ENCODE measurements at places on chromosomes 2 and 18.
A peak's percentile ranks its signal among the peaks of the same experiment; 100 is the strongest.

DNA sequence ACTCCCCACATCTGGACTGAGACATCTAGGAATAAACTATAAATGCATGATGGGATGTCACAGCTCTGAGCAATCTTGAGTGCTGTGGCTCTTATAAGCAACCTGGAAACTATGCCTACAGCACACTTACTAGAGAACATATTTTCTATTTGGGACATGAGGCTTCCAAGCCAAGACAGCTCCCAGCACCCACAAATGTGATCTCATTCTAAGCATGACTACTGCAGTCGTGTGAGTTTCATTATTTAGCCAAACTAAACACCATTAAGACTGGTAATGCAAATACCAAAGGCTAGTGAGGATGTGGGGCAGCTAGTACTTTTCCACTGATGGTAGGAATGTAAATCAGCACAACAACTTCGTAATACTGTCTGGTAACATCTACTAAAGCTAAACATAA is 72.5 kb downstream of the RTTN start:
- no peak for DNase-seq

DNA sequence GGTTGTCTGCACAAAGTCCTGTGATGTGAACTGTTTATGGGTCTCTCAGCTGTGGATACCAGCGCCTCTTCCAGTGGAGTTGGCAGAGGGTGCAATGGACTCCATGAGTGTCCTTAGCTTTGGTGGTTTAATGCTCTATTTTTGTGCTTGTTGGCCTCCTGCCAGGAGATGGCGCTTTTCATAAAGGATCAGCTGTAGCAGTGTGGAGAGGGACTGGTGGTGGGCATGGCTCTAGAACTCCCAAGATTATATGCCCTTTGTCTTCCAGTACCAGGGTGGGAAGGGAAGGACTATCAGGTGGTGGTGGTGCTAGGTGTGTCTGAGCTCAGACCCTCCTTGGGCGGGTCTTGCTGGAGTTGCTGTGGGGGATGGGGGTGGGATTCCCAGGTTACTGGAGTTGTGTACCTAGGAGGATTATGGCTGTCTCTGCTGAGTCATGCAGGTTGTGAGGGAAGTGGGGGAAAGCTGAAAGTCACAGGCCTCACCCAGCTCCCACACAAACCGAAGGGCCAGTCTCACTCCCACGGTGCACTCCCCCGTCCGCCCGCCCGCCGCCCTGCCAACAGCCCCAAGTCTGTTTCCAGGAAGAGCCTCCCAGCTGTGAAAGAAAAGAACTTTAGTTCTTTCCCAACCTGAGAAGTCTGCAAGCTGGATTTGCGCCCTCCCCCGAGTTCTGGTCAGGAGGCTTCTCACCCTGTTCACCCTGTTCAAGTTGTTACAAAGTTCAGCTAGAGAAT is 108.1 kb downstream of the MARCO start:
- no peak for DNase-seq

DNA sequence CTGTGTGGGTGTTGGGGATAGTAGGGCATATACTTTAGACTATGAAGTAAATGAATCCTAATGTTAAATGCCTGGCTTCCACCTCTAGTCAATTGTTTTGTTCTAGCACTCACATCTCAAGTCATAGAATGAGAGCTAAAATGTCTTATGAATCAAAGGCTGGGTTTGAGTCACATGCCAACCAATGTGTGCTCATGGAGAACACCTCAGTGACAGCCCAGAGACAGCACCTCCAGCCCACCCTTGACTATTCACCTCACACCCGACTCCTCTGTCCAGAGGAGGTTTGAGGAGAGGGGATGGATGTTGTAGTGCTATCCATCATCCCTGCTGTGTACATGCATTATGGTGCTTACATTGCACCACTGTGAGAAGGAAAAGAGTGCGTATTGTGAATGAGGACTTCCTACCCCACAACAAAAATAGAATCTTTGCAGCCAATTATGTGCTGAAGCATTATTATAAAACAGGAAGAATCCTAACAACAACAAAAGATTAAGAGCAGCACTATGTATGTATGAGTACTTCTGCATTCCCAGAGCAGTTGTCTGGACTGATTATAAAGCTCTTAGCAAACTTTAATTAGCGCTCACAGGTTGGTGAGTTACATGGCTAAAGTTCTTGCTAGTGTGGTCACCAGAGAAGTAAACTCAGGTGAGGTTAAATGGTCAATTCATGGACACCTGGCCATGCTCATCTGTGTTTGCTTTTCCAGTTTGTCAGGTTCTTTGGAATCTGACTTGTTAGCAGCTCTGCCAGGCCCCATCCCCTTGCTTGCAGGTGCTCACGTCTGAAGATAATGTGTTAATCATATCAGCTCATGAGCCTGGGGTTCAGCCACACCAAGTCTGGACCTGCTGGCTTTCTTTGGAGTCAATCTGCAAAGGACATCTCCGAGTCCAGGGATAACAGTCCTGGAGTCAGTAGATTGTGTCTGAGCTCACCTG is 55.3 kb upstream of the NABP1 start:
- DNase-seq = peak; percentile 35

GRCh38 chr18:58254873-58255511 is 211.0 kb downstream of the NEDD4L start:
- no peak for DNase-seq

- DNase-seq = no peak
Observed at GRCh38 chr2:203822240-203822639, 45.3 kb upstream of the CTLA4 start.

- DNase-seq = no peak
Observed at GRCh38 chr2:182033449-182033848, 47.8 kb downstream of the PPP1R1C start.

GRCh38 chr2:239602290-239603282 is 201.8 kb upstream of the HDAC4 start:
- DNase-seq = peak; percentile 21

DNA sequence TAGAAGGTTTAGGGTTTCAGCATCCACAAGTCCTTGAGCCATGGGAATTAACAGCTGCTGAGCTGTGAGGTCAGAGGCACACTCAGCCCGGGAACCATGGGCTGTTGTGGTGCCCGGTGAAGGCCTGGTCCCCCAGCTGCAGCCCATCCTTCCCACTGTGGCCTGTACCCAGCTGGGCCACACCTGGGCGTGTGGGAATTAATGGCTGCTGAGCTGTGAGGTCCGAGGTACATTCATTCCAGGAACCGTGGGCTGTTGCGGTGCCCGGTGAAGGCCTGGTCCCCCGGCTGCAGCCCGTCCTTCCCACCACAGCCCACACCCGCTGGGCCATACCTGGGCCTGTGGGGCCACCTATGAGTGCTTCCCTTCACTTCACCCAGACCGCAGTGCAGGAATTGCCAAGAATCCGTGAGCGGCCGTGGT is 25.2 kb downstream of the TMEM18 start:
- no peak for DNase-seq

- DNase-seq = no peak
Observed at GRCh38 chr2:99084256-99084655, 57.3 kb upstream of the C2orf15 start.

- peak; percentile 38 for DNase-seq
Observed at GRCh38 chr2:39228413-39229209, 15.2 kb downstream of the CDKL4 start.

DNA sequence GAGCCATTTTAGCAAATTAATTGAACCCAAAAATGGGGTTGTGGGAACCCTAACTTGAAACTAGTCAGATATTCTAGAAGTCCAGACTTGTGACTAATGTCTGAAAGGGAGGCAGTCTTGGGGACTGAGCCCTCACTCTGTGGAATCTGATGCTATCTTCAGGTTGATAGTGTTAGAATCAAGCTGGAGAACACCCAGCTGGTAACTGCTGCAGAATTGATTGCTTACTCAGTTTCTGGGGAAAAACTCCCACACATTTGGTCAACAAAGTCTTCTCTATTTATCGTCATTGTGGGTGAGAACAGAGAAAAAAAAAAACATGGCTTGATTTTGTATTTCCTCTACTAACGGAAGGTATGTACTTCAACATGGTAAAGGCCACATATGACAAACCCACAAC is 1925.8 kb upstream of the CELF4 start:
- no peak for DNase-seq

DNA sequence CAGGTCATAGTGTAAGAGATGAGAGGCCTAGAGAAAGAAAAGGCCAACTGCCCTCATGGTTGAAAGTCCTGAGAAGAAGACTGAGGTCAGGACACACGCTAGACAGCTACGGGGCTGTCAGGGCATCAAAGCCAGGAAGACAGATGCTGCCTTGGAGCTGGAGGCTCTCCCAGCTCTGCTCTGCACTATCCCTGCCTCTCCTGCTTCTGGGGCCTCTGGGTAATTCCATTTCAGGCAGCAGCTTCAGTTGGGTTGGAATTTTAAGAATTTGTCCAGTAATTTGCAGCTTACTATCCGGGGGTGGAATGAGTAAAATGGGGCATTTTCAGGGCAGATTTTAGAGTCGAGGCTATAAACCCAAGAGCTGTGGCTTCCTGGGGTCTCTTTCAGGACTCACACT is 76.2 kb upstream of the CTAGE1 start:
- DNase-seq = no peak

- DNase-seq = no peak
Observed at GRCh38 chr2:150677551-150677950, 190.1 kb upstream of the RND3 start.

DNA sequence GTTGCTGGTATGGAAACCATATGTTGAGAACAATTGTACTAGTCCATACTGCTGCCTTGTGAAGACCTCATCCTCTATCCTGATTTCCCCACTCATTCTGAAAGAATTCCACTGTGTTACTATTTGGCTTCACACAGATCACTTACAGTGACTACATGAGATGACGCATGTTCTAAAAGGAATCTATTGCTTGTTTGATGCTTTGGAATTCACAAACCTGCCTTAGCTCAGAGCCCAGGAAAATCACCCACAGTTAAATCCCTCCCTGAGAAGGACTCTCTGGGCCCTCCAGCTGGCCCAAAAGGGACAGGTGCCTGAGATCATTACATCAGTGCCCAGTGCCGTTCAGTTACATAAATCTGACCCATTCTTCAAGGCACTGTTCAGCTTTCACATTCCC is 45.3 kb downstream of the KLHL29 start:
- peak; percentile 2 for DNase-seq

- no peak for DNase-seq
Observed at GRCh38 chr2:237931205-237931721, 35.6 kb upstream of the UBE2F start.

- no peak for DNase-seq
Observed at GRCh38 chr2:121860033-121860757, 104.7 kb downstream of the TSN start.

DNA sequence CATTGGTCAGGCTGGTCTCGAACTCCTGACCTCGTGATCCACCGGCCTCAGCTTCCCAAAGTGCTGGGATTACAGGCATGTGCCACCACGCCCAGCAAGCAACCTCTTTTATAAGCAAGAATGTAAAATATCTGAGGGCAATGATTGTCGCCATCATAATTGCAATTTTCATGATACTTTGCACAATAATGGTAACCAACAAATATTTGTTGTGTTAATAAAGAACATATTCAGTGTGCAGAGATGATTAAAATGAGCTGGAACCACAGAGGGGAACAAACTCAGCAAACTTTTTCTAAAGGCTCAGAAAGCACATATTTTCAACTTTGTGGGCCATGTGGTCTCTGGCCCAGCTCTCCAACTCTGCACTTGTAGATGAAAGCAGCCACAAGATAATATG is 115.2 kb upstream of the SIX2 start:
- no peak for DNase-seq

GRCh38 chr2:11093467-11093866 is 61.8 kb upstream of the SLC66A3 start:
- DNase-seq = no peak

GRCh38 chr18:1102848-1103247 is 198.2 kb downstream of the ADCYAP1 start:
- no peak for DNase-seq

GRCh38 chr2:72108121-72108520 is 39.5 kb downstream of the CYP26B1 start:
- no peak for DNase-seq

- DNase-seq = no peak
Observed at GRCh38 chr2:181158427-181158826, 178.0 kb downstream of the UBE2E3 start.

DNA sequence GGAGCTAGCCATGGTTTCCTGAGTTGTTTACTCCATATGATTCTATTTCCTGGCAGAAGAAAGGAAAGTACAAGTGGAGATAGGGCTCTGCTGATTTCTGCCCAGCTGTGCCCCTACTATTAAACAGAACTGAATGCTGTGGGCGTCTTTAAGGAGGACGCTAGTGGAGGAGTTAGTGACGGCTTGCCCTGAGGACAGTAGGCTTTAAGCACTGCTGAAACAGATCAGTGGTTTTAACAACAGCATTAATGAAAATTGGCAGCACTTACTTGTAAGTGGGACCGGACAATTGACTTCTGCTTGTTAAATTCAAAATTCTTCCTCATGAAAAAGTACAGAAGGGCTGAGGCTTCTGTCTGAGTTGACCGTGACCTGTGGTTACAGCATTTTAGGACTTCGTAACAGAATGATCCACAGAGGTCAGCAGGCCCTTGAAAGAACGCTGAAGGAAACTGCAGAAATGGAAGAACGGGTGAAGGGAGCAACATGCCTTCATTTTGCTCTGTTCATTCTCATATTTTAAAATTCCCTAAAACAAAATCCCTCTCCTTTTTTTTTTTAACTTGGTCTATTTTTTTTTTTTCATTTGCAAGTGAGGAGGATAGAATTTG is 80.6 kb upstream of the CCDC195 start:
- no peak for DNase-seq

DNA sequence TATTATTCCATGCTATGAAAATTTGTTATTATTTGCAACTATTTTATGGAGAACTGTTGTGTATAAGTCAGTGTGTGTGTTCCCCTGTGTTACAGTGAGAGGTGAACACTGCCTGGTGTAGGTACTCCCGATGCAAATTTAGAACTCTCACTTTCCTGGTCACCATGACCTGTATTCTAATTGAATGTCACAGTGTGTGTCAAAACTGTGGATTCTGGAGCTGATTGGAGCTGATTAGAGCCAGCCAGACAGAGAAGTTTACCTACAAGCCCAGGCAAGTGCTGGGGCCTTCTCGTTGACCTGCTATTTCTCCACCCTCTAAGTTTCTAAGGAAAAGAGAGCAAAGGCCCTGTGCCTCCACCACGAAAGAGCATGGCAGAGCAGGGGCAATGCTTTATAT is 216.0 kb downstream of the NYAP2 start:
- no peak for DNase-seq

DNA sequence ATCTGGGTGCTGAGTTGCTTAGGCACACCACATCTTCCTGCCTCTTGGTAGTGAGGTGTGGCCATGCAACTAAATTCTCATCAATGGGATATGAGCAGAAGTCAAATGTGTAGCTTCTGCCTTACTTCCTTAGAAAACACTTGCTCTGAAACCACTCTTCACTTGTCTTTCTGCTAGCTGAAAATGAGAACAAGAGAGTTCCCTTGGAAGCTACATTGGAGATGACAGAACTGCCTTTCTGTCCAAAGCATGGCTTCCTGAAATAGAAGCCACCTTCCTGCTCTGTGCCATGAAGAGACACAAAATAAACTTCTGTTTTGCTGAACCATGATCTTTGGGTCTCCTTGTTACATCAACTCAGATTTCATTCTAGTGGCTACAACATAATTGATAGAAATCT is 659.9 kb downstream of the IRS1 start:
- no peak for DNase-seq

GRCh38 chr18:392928-393573 is 107.5 kb downstream of the COLEC12 start:
- DNase-seq = no peak

Data from stimulated activated CD8-positive, alpha-beta memory T cell treated with anti-CD3 and anti-CD28 coated beads, Interleukin-4, amount 100 ng/mL, for 48 hours (primary cell).